ENCODE measurements at places on chromosomes 13 and 19. TPM values are rescaled to one million over a fixed set of nuclear protein-coding genes. Genes with fewer than 3 reads are reported as not detected.

Gene JUND
- total RNA-seq: 327 TPM

Gene FKBP8
- 139 TPM for total RNA-seq

Gene SHANK1
- 4.0 TPM for total RNA-seq

Gene ERCC2
- 15.6 TPM for total RNA-seq

Gene INSL3
- not detected for total RNA-seq

Gene OR7G3
- total RNA-seq: not detected

Gene ZNF77
- total RNA-seq: 10.1 TPM

Gene ZNF626
- 27.8 TPM for total RNA-seq

Gene WBP4
- 12.3 TPM for total RNA-seq

Gene CYP2F1
- total RNA-seq: not detected

Gene ZNF442
- total RNA-seq: 5.0 TPM

Gene SIGLECL1
- not detected for total RNA-seq

Gene OR7D2
- not detected for total RNA-seq

Gene PRKD2
- 39.2 TPM for total RNA-seq

Gene IPO5
- 147 TPM for total RNA-seq

Gene ERICH4
- not detected for total RNA-seq

Gene PABPC3
- not detected for total RNA-seq

Gene AXL
- 22.3 TPM for total RNA-seq

Gene TSHZ3
- total RNA-seq: 3.2 TPM

Gene BST2
- total RNA-seq: 267 TPM
